Stimulated activated CD8-positive, alpha-beta memory T cell treated with anti-CD3 and anti-CD28 coated beads, Interleukin-2, amount 100 ng/mL, for 1 hour (primary cell): ENCODE measurements at places on chromosomes 1 and 21.

DNA sequence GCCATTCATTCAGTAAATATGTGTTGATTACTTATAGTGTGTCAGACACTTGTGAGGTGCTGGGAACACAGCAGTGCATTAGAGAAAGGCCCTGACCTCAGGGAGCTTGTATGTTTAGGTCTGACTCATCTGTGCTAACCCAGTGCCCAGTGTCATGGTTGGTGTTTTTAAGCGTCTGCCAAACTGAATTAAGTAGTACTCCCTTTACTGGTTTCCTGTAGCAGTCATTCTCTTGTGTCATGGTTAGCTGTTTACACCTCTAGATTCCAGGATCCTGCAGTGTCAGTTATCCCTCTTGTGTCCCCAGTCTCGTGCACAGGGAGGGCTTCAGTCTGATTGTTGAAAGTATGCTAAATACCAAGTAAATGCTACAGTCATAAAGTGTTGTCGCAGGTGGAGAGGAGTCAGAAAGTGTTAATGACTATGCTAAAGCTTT lies 14.2 kb downstream of the UCK2 start:
- no peak for DNase-seq

GRCh38 chr1:165397944-165398343 lies 41.4 kb upstream of the LMX1A start:
- no peak for DNase-seq

GRCh38 chr1:150576794-150577556 lies 2.4 kb downstream of the MCL1 start:
- no peak for DNase-seq

- DNase-seq = no peak
Observed at GRCh38 chr1:153573351-153573750, 7.7 kb upstream of the S100A2 start.

GRCh38 chr1:219050086-219050821 lies 123.4 kb upstream of the LYPLAL1 start:
- no peak for DNase-seq

DNA sequence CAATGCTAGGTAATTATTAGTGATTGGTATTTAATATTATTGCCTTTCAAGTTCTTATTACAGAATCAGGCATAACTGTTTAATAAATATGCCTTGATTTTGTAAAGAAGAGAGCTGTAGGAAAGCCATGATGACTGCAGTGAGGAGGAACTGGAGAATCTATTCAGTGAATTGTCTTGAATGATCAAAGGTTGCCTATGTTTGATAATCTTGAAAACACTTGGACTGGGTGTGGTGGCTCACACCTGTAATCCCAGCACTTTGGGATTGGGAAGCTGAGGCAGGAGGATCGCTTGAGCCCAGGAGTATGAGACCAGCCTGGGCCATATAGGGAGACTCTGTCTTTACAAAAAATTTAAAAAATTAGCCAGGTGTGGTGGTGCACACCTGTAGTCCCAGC lies 42.4 kb downstream of the FMN2 start:
- no peak for DNase-seq

DNA sequence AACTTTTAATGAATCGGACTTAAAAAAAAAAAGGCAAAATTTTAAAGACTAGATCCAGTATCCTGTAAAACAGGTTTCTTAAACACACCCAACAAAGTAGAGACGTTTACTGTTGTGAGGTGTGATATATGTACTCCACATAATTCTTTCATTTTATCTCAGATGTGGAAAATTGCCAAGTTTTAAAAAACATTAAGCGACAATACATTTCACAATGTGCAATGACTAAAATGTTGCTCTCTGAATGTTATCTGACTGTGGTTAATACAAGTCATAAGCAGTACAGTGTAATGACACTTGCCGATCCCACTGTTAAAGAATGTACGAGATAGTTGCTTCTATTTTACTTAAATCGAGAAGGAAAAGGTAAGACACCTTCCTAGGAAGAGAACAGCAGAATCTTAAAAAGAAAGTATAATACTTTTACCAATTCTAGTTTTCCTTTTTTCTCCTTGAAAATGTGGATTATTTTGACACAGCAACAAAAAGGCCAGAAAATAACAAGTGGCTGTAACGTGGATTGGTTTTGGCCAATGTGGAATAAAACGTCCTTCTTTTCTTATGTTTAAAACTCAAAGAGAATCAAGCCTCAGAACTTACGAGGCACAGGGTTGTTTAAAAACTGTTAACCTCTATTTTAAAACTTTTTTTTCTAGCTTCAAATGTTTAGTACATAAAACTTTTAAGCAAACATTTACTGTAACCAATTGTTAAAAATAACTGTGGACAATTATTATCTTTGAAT lies 51.4 kb downstream of the TP53BP2 start:
- no peak for DNase-seq

GRCh38 chr21:45129189-45129923 lies 55.0 kb downstream of the ADARB1 start:
- DNase-seq = no peak

- DNase-seq = no peak
Observed at GRCh38 chr1:221699577-221699976, 42.3 kb downstream of the DUSP10 start.

DNA sequence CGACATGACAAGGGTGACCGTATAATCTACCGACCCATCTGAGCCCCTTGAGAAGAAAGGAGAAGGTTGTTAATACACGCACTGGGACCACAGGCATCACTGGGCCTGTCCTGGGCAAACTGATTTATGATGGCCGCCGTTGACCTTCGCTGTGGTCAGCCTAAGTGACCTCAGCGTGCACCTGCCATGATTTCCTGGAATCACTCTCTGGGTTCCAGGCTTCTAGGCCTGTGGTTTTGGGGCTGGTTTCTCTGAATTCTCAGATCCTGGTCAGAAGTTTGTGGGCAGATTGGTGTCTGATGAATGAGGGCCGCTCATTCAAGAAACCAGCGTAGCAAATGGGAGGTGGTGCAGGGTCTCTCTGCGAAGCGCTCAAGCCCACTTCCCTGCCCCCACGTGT lies 64.0 kb downstream of the SIK1 start:
- DNase-seq = no peak

- peak; percentile 12 for DNase-seq
Observed at GRCh38 chr1:59976194-59977074, 49.9 kb upstream of the CYP2J2 start.

DNA sequence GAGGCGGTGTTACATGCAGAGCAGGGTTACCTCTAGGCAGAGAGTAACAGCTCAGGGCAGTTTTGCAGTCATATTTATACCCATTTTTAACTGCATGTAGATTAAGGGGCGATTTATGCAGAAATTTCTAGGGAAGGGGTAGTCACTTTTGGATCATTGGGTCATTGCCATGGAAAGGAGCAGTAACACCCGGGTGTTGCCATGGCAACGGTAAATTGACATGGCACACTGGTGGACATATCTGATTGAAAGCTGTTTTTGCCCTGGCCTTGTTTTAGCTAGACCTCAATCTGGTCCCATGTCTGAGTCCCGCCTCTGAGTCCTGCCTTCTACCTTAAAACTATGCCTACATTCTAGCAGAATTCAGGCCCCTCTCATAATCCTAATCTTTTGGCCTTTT lies 11.8 kb upstream of the USP1 start:
- no peak for DNase-seq

DNA sequence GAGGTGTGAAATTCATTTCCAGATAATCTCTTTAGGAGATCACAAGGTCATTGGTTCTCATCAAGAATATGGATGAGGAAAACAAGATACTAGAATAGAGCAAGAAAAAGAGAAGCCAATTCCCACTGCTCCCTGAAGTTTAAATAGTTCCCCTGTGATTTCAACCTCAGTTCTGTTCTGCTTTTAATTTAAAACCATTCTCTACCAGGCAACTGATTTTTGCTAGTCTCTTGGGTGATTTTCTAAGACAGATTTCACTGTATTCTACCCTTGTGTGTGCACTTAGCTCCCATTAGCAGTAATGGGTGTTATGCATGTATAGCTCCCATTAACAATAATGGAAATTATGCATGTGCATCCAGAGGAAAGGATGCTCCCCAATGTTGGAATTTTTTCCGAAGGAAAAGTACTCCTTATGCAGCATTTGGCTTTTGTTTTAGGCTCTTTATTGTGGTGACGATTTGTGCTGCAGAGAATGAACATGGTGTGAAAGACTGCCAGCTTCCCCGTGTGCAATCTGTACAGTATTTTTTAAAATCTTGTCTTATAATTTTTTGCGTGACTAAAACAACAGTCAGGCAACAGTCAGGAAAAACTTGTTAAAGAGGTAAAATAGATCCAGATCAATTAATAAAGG lies 144.0 kb upstream of the ZRANB2 start:
- DNase-seq = no peak

- no peak for DNase-seq
Observed at GRCh38 chr1:27570356-27570755, 33.6 kb downstream of the AHDC1 start.

- DNase-seq = no peak
Observed at GRCh38 chr1:59990470-59990869, 63.9 kb upstream of the CYP2J2 start.

- no peak for DNase-seq
Observed at GRCh38 chr1:4132352-4133296, 232.6 kb upstream of the C1orf174 start.

- DNase-seq = peak; percentile 14
Observed at GRCh38 chr1:20574686-20575540, 14.0 kb upstream of the CDA start.

- no peak for DNase-seq
Observed at GRCh38 chr1:226195144-226195543, 8.6 kb upstream of the ACBD3 start.

GRCh38 chr1:211932231-211932932 lies 101.8 kb upstream of the LPGAT1 start:
- DNase-seq = no peak

- DNase-seq = no peak
Observed at GRCh38 chr1:46490406-46490655, 695 bp downstream of the DMBX1 start.

DNA sequence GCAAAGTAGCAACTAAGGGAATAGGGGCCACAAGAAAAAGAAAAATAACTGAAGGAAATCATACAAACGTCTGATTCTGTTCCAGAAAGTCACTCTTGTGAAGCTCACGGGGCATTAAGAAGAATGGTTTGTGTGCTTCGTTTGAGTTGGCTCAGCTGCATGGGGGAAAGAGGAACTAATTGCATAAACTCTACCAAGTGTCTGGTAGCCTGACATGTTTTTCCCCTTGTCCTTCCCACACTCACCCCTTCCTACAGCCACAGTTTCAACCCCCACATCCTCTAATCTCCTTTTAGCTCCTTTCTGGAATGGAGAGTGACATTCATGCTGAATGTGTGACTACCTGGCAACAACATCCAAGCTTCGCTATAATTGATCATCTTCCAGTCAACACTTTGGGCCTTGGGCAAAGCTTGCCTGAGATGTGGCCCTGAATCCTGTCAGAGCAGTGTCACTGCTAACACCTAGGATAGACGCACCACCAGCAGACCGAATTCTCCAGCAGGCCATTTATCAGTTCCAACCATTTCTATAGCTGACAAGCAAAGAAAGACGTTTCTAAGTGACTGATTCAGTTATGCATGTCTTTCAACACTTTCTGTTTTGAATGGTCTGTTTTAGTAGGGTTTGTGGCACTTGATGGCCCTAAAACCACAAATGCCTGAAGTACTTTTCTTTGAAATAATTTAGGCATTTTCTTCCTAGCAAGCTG lies 439.6 kb downstream of the TTLL7 start:
- DNase-seq = no peak
